ENCODE measurements at places on chromosomes 7 and 10.

GRCh38 chr7:28919510-28919909 lies 38.6 kb downstream of the TRIL start:
- DNase-seq: no peak

DNA sequence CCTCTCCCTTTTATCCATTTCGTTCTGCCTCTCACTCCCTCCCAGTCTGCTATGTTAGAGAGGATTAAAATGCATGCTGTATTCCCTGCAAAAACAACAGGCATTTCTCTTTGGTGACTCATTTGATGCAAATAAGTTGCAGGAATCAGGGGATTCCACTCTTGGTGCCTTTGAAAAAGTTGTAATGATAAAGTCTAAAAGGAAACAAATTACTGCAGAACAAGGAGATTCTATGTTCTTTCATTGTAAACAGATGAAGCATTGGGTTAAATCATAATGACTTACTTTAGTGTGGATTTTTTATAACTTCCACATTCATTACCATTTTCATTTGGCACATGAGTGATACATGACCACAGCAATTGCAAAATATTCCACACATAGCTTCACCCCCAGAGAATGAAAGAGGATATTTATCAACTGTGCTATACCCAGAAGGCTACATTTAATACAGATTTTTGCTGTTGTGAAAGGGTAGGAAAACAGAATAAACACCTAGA lies 33.4 kb upstream of the ABLIM1 start:
- no peak for DNase-seq

DNA sequence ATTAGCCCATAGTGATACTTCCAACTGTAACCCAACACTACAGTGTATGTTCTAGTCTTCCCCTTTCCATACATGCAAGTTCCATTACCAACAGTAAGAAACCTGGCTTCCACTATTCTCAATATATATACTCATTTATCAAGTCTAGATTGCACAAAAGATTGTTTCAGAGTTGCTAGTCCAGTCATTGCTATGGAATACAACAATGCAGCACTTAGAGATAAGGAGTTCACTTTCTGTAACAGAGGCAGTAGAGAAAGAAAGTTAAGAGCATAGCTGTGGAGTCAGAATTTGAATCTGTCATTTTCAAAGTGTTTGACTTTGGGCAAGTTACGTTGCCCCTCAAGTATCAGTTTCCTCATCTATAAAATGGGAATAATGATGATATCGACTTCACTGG lies 90.1 kb downstream of the RTKN2 start:
- DNase-seq: no peak

GRCh38 chr10:45373576-45374349 lies at the start of gene ALOX5:
Gene ALOX5 (plus strand): TSS chr10:45374216. CDS start chr10:45374280, 64 bp downstream.
- DNase-seq: peak; percentile 19

GRCh38 chr10:98466861-98467505 lies 20.2 kb upstream of the HPS1 start:
- no peak for DNase-seq

DNA sequence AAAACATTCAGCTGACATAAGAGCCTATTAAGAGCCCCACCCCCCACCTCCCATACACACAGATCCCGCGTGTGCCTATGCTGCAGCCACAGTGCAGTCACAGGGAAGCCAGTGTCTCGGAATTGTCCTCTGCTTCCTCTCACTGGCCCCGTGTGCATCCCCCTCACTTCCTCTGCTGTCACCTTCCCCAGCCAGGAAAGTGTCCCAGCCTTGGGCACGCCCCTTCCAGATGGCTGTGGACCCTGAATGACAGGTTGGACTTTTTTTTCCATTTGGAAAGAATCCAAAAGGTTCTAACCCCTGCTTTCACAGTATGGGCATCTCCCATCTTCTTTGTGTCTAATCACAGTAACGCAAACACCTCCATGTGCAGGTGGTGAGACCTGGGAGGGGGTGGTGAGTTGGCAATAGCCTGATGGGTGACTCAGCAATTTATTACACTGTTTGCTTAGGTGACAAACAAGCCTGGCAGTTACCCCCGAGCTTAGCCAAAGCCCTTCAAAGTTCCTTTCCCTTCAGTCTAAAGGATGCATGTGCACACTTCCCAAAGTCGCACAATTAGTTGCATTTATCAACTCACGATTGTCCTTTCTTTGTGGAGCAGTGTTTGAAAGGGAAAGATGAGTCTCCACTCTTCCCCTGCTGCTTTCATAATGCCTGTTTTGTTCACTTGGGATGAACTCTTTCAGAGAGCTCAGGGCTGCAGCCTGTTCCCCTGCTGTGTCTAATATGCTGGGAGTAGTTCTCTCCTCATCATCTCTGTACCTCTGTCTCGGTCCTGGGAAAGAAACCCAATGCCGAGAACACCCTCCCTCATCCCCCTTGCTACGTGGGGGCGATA lies 67.5 kb upstream of the EFCAB10 start:
- no peak for DNase-seq

DNA sequence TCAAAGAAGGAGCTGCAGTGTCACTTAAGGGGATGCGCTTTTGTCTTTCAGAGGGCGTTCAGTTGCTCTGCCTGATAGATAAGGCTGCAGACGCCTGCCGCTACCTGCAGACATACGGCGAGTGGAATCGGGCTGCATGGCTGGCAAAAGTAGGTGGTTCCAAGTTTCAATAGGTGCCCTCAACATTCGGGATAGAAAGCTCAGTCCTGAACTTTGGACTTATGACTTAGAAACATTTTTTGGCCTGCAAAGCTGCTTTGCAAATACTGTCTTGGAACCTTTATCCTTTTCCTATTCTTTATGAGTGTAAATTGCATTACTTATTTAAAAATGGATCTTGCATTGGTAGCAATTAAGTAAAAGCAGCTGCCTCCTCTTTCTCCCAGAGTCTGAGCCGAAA lies 54.1 kb downstream of the WDR11 start:
- DNase-seq: no peak

DNA sequence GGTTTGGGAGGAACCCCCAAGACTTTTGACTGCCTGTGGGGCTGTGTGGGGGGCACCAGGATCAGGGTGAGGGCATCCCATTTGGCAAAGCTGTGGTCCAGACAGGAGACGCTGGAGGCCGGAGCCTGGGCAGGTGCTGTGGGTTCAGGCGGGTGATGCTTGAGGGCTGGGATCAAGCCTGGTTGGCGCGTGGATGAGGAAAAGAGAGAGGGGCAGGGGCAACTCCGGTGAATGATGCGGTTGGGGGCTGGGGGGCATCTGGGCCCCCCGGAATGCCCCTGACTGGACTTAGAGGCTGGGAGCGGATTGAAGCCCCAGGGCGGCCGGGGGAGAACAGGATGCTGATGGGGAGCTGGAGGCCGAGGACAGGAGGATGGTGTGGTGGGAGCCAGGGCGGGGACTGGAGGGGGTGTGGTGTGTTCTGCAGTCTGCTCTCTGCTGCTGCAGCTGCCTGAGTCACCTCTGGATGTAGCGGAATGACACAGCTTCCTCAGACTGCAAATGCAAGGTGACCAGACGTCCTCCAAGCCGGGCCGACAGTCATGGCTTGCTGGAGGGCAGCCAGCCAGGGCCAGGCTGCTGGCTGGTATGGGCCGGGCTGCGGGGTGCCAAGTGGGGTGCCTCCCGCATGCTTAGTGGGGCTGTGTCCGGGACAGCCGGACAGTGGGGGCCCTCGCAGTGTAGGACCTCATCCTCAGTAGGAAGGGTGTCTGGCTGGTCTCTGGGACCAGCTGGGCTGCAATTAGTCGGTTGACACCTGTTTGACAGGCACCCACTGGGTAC lies 3.2 kb downstream of the MAFK start:
- DNase-seq: no peak

DNA sequence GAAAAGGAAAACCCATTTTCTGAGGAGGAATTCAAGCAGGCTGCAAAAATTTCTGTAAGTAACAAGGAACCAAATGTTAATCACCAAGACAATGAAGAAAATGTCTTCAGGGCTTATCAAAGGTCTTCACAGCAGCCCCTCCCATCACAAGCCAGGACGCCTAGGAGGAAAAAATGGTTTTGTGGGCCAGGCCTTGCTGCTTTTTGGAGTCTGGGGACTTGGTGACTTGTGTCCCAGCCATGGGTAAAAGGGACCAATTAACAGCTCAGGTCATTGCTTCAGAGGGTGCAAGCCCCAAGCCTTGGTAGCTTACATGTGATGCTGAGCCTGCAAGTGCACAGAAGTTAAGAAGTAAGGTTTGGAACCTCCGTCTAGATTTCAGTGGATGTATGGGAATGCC lies 55.7 kb upstream of the FOXP2 start:
- DNase-seq: no peak

- no peak for DNase-seq
Observed at GRCh38 chr10:132963430-132963960, 21.1 kb upstream of the CFAP46 start.

- DNase-seq: no peak
Observed at GRCh38 chr10:52703451-52703850, 69.1 kb downstream of the MBL2 start.

- peak; percentile 62 for DNase-seq
Observed at GRCh38 chr7:2417981-2418481, 14.6 kb downstream of the CHST12 start.

- no peak for DNase-seq
Observed at GRCh38 chr10:52220947-52221346, 93.1 kb upstream of the DKK1 start.

DNA sequence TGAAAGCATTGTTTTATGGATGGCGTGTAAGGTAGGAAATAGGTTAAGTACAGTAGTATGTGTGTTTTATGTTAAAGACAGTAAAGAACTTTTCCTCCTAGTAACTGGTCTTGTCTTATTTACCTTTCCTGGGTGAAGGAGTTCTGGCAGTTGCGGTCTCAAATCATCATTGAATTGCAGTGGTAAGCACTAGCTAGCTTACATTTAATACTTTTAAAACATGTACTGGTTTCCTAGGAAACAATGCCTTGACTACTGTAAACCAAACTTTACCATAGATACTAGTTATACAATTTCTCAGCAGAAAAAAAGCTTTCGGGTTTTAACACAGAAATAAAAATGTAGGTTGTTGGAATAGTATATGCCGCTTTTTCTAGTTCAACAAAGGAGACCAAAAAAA lies 37.7 kb downstream of the PRKG1 start:
- DNase-seq: no peak

DNA sequence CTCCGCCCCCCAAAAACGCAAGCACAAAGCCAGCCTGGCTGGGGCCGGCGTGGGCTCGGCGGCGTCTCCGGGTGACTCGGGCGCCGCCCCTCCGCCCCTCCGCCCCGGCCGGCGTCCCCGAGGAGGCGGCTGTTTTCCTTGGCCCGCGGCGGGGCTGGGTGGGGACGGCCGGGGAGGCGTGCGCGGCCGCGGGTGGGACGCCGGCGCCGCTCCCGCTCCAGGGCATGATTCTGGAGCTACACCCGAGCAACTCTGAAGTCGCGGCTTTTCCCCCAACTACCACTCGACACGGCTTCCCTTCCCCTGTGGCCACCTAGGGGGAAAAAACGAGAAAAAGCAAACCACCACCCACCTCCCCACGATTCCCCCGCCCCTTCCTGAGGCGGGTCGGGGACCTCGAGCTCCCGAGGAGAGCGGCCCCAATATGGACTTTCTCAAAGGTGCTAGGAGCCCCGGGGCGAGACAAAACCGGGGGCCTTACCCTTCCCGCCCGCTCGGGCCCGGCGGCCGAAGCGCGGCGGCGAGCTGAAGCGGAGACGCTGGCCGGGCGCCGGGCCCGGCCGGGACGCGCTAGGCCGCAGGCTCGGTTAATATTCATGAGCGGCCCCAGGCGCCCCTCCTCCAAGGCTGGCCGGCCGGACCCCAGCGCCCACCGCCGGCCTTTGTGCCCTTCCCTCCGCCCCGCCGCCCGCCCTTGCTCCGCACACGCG lies 856 bp downstream of the ARHGAP21 start:
- peak; percentile 38 for DNase-seq

- DNase-seq: no peak
Observed at GRCh38 chr7:134778941-134779740, at the start of gene CALD1. Gene CALD1 (plus strand): TSS chr7:134779634. CDS start chr7:134867734, 88,100 bp downstream.

GRCh38 chr10:59465088-59465487 lies 102.7 kb upstream of the FAM13C start:
- no peak for DNase-seq

DNA sequence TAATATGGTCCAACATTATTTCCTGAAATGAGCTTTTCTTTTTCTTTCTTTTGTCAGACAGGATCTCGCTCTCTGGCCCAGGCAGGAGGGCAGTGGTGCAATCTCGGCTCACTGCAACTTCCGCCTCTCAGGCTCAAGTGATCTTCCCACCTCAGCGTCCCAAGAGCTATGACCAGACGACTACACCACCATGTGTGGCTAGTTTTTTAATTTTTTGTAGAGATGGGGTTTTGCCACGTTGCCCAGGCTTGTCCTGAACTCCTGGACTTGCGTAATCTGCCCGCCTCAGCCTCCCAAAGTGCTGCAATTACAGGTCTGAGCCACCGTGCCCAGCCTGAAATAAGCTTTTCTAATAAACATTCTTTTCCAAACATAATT lies 48.6 kb downstream of the CUL2 start:
- DNase-seq: no peak

- DNase-seq: no peak
Observed at GRCh38 chr7:18552943-18553604, 57.5 kb downstream of the HDAC9 start.

DNA sequence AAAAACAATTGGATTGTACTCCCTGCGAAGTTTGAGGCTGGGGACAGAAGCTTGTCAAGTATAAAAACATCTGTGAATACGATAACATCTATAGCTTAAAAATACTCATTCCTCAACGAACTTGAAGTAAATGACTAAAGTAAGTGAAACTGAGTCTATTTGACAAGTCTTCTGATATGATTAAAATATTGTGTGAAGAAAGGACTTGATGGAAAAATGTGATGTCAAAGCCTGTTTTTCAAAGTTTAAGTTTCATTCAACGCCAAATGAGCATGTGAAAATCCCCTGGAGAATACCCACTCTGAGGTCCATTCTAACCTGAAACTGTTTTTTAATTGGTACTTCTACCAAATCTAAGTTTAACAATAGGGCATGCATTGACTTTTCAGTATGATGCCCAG lies 122.3 kb upstream of the MDFIC start:
- no peak for DNase-seq

- DNase-seq: no peak
Observed at GRCh38 chr7:116741625-116742316, 69.8 kb downstream of the MET start.

DNA sequence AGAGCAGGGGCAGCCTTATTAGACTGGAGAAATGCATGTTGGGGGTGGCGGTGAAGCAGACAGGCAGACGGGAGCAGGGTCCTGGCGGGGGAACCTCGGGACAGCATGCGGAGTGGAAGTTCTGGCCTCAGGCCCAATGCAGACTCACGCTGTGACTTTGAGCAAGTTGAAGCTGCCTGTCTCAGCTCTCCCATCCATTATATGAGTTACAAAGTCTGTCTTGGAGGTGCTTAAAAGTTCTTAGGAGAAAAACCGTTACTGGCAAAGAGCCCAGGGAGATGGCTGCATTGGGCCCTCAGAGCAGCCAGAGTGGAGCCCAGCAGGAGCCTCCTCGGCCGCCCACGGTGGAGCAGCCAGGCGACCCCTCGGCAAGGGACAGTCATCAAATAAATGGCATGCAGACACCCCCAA lies 509.5 kb downstream of the PLXNA4 start:
- no peak for DNase-seq

DNA sequence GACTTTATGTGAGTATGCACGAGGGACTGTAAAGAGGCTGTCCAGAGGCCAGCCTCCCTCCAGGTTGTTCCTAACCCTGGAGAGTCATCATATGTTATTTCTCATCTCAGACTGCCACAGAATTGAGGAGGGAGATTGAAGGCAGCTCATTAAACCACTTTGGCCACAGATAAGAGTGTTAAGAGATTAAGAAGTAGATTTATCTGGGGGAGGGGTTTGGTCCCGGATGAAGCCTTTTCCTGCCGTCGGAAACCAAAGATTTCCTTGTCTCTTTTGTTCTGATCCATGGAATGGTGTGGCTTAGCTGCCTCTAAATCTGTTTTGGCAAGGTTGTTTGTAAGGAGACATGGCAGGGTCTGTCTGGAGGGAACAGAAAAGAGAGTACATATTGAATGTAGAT lies 338.8 kb downstream of the AUTS2 start:
- DNase-seq: no peak
